Activated CD8-positive, alpha-beta T cell treated with anti-CD3 and anti-CD28 coated beads for 36 hours (primary cell): ENCODE measurements at places on chromosomes 5 and 9. TPM values are rescaled to one million over a fixed set of nuclear protein-coding genes. Genes with fewer than 3 reads are reported as not detected.

C5orf46 gene
- total RNA-seq = not detected

SPINK4 gene
- not detected for total RNA-seq

NPR3 gene
- 0.05 TPM for total RNA-seq

SEMA4D gene
- total RNA-seq = 317 TPM

DRD1 gene
- total RNA-seq = not detected

CATSPER3 gene
- 0.31 TPM for total RNA-seq

BARHL1 gene
- total RNA-seq = not detected

C9orf153 gene
- 0.16 TPM for total RNA-seq

ZNF879 gene
- 2.3 TPM for total RNA-seq

NPR2 gene
- 7.8 TPM for total RNA-seq

SHLD3 gene
- 5.2 TPM for total RNA-seq

PCAT7 gene
- total RNA-seq = not detected

FAM221B gene
- not detected for total RNA-seq

IFNA21 gene
- not detected for total RNA-seq

FAM219A gene
- total RNA-seq = 9.2 TPM

NSG2 gene
- total RNA-seq = not detected

KCNV2 gene
- total RNA-seq = not detected

DCTN4 gene
- 35.5 TPM for total RNA-seq

HTR1A gene
- not detected for total RNA-seq

MARCOL gene
- not detected for total RNA-seq

CDC23 gene
- total RNA-seq = 40.4 TPM

RNF208 gene
- 8.0 TPM for total RNA-seq

CDC42SE2 gene
- total RNA-seq = 102 TPM

FXN gene
- total RNA-seq = 21.0 TPM

DEPDC1B gene
- 34.1 TPM for total RNA-seq

PPIP5K2 gene
- 50.5 TPM for total RNA-seq

TBC1D2 gene
- 1.5 TPM for total RNA-seq

SLC36A2 gene
- total RNA-seq = not detected

SLIT3 gene
- total RNA-seq = 0.74 TPM

SPATA31D4 gene
- not detected for total RNA-seq

NR5A1 gene
- total RNA-seq = not detected

C5orf63 gene
- total RNA-seq = 9.5 TPM

AGXT2 gene
- not detected for total RNA-seq

UNC5A gene
- not detected for total RNA-seq

NEUROG1 gene
- total RNA-seq = not detected

TICAM2 gene
- 0.27 TPM for total RNA-seq

FOXD4L6 gene
- not detected for total RNA-seq

IL9 gene
- total RNA-seq = not detected

TAF11L10 gene
- total RNA-seq = not detected

PCDHB7 gene
- total RNA-seq = not detected
